Cardiac septum (tissue), 1 donor: ENCODE measurements at places on chromosomes 12 and 14. TPM values are rescaled to one million over a fixed set of nuclear protein-coding genes. Genes with fewer than 3 reads are reported as not detected.

The MLH3 gene
- 20.0 TPM for total RNA-seq

The CISTR gene
- 0.75 TPM for total RNA-seq

The DIO2 gene
- total RNA-seq, result 32.0 TPM

The MYO1H gene
- not detected for total RNA-seq

The PYGL gene
- 11.1 TPM for total RNA-seq

The TAS2R46 gene
- total RNA-seq, result 0.78 TPM

The IQSEC3 gene
- 0.86 TPM for total RNA-seq

The SRRM4 gene
- total RNA-seq, result 0.59 TPM

The MAP1LC3B2 gene
- 1.9 TPM for total RNA-seq

The KRT2 gene
- not detected for total RNA-seq

The C12orf60 gene
- 2.5 TPM for total RNA-seq

The ANO2 gene
- 13.6 TPM for total RNA-seq

The ADCY4 gene
- total RNA-seq, result 71.9 TPM

The STAB2 gene
- total RNA-seq, result 0.75 TPM

The ADAMTS20 gene
- total RNA-seq, result not detected

The PRPF39 gene
- total RNA-seq, result 14.3 TPM

The PRB2 gene
- not detected for total RNA-seq

The GMPR2 gene
- total RNA-seq, result 33.2 TPM

The LPAR5 gene
- 2.6 TPM for total RNA-seq

The PLBD1 gene
- 33.8 TPM for total RNA-seq

The CAPZA3 gene
- total RNA-seq, result not detected

The FAM90A1 gene
- total RNA-seq, result not detected

The AKAP3 gene
- 2.6 TPM for total RNA-seq

The RNASE1 gene
- 171 TPM for total RNA-seq

The COL2A1 gene
- total RNA-seq, result 0.13 TPM

The JAG2 gene
- total RNA-seq, result 36.7 TPM

The TAS2R42 gene
- total RNA-seq, result not detected

The DCAF5 gene
- total RNA-seq, result 52.5 TPM

The EFS gene
- total RNA-seq, result 3.7 TPM

The INSM2 gene
- total RNA-seq, result not detected

The HOXC12 gene
- not detected for total RNA-seq

The NDUFA12 gene
- total RNA-seq, result 228 TPM
